ENCODE measurements at places on chromosomes 3 and 15. TPM values are rescaled to one million over a fixed set of nuclear protein-coding genes. Genes with fewer than 3 reads are reported as not detected.

Gene THAP10
- 7.1 TPM for total RNA-seq

Gene TYRO3
- 12.7 TPM for total RNA-seq

Gene FGF12
- total RNA-seq: 0.61 TPM

Gene ZBTB47
- 5.4 TPM for total RNA-seq

Gene EIF2A
- 76.2 TPM for total RNA-seq

Gene MYO5C
- 5.2 TPM for total RNA-seq

Gene MEX3B
- total RNA-seq: 4.3 TPM

Gene PLAAT1
- total RNA-seq: not detected

Gene SLC28A2
- total RNA-seq: not detected

Gene MYLK
- 15.6 TPM for total RNA-seq

Gene FEZF2
- not detected for total RNA-seq

Gene CACNA2D3
- total RNA-seq: not detected

Gene TRIM69
- total RNA-seq: 6.2 TPM

Gene CAMKV
- total RNA-seq: 0.29 TPM

Gene SH3BP5
- total RNA-seq: 21.3 TPM

Gene PLA2G4D
- not detected for total RNA-seq

Gene DUOX1
- total RNA-seq: not detected

Gene SIDT1
- total RNA-seq: 0.38 TPM

Gene SYNPR
- not detected for total RNA-seq

Gene SLC9A9
- 0.07 TPM for total RNA-seq

Gene ZNF80
- total RNA-seq: not detected

Gene FBLN2
- 2.8 TPM for total RNA-seq

Gene TERC
- 0.16 TPM for total RNA-seq

Gene CCR9
- total RNA-seq: not detected

Gene CD200R1
- 0.09 TPM for total RNA-seq

Gene CHRM5
- total RNA-seq: 0.01 TPM

Gene GABRR3
- not detected for total RNA-seq

Gene CD200
- not detected for total RNA-seq

Gene PRSS50
- total RNA-seq: not detected

Gene MFAP1
- total RNA-seq: 28.5 TPM

Gene PATL2
- 0.34 TPM for total RNA-seq

Gene ADGRG7
- total RNA-seq: not detected

Gene PTH1R
- total RNA-seq: 0.37 TPM

Gene SNRPA1
- 111 TPM for total RNA-seq

Gene GYG1
- total RNA-seq: 35.5 TPM

Gene ANKRD63
- 0.19 TPM for total RNA-seq

Gene SLC35G2
- 28.8 TPM for total RNA-seq

Gene HGD
- 17.6 TPM for total RNA-seq

Gene A4GNT
- not detected for total RNA-seq

Gene SPATA12
- 0.44 TPM for total RNA-seq

Gene GP9
- total RNA-seq: not detected

Gene ACKR4
- total RNA-seq: not detected

Gene LRRK1
- 20.1 TPM for total RNA-seq

Gene MST1
- 0.89 TPM for total RNA-seq

Gene PLA2G4E
- total RNA-seq: not detected

Gene SLC27A2
- total RNA-seq: 26.4 TPM

Gene GOLGA6A
- 0.09 TPM for total RNA-seq

Gene NTRK3
- total RNA-seq: 22.2 TPM

Gene PSMA4
- total RNA-seq: 413 TPM

Gene KBTBD13
- total RNA-seq: not detected

All from A549 treated with CpdA at 1 μM for 4 hours (cell line).